ENCODE measurements at places on chromosomes 6 and 20.

GRCh38 chr6:13924146-13924948, 405 bp upstream of the RNF182 start:
- DNase-seq: no peak

DNA sequence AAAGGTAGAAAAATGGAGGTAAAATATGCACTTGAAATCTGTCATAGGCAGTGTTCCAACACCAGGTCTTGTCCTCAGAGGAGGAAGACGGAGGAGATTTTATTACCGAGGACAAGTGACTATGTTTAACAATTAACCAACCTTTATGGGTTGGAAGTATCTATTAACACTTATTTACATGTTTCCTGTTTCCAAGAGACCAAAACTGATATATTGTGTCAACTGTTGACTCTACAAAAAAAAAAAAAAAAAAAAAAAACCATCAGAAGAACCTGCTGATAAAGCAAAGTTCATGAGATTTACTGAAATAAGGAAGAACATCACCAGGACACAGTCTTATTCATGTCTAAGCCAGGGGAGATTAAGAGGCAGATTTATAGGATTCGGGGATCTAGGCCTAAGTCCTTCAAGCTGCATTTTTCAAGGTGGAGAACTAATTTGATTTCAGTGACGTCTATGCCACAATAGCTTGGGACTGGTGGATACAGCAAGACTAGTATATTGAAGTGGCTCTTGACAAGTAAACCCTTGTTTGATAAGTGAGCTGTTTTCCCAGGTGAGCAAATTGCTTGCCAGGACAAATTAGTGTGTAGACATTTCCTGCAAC, 126.6 kb upstream of the NAA20 start:
- DNase-seq: no peak

- no peak for DNase-seq
Measured at GRCh38 chr6:24504287-24504648, 9.5 kb downstream of the ALDH5A1 start.

GRCh38 chr20:24908642-24909041, 40.4 kb upstream of the CST7 start:
- no peak for DNase-seq

DNA sequence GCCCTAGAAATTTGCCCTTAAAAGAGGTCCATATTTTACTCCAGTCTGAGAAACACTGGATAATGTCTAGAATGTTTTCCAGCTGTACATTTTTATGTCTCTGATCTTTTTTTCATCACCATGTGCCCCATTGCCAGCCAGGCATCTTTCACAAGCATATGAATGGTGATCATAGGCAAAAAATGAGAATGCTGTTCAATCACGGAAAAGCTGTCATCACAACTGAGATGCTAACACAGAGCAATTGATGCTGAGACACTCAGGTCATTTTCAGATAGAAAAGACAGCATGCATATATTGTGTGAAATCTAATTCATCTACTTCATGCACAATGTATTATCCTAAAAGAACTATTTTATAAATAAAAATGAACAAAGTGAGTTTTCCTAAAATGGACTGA, 41.6 kb downstream of the CGA start:
- DNase-seq: no peak

DNA sequence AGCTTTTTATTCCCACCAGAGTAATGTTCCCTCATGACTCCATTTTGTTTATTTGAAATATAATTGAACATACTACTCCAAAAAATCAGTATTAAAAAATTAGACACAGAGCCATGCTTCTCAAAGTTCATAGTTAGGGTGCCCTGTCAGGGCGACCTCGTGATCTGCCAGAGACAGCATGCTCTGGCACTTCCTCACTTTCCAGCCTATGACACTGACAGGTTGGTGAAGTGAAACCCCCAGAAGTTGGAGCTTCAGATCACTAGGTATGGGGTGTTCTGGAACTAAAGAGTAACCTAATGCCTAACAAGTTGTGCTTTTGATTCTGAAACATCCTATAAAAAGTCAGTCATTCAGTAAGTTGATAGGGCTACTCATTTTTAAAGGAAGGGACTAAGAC, 93.0 kb downstream of the TBC1D7 start:
- no peak for DNase-seq

- DNase-seq: no peak
Measured at GRCh38 chr20:51036827-51037531, 14.1 kb upstream of the KCNG1 start.

GRCh38 chr20:59414936-59415623, 114.7 kb downstream of the EDN3 start:
- no peak for DNase-seq

DNA sequence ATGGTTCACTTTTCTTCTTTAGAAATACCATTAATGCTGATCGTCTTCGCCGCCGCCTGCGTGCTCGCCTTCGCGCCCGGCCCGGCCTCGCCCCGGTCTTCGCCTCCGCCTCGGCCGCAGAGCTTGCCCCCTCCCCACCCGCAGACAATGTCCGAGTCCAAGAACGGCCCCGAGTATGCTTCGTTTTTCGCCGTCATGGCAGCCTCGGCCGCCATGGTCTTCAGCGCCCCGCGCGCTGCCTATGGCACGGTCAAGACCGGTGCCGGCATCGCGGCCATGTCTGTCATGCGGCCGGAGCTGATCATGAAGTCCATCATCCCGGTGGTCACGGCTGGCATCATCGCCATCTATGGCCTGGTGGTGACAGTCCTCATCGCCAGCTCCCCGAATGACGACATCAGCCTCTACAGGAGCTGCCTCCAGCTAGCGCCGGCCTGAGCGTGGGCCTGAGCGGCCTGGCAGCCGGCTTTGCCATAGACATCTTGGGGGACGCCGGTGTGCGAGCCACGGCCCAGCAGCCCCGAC, 4.8 kb upstream of the PRPH2 start:
- no peak for DNase-seq

DNA sequence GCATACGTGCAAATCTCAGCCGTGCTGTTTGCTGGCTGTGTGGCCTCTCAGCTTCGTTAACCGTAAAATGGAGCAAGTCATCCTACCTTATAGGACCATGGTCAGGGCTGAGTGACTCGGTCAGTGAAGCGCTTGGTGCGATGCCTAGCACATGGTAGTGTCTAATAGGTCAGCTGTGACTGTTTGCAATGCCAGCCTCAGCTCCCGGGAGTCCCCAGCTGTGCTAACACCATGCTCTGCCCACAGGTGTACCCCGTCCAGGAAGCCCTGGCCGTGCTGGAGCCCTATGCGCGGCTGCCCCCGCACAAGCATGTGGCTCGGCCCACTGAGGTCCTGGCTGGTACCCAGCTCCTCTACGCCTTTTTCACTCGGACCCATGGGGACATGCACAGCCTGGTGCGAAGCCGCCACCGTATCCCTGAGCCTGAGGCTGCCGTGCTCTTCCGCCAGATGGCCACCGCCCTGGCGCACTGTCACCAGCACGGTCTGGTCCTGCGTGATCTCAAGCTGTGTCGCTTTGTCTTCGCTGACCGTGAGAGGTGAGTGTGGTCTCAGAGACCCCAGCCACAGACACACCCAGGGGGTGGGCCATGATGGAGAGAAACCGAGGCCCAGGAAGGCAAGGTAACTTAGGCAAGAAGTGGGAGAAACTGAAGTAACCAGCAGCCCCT, 10.6 kb downstream of the TRIB3 start:
- no peak for DNase-seq

- no peak for DNase-seq
Measured at GRCh38 chr6:57177545-57178265, 5.6 kb downstream of the BAG2 start.

DNA sequence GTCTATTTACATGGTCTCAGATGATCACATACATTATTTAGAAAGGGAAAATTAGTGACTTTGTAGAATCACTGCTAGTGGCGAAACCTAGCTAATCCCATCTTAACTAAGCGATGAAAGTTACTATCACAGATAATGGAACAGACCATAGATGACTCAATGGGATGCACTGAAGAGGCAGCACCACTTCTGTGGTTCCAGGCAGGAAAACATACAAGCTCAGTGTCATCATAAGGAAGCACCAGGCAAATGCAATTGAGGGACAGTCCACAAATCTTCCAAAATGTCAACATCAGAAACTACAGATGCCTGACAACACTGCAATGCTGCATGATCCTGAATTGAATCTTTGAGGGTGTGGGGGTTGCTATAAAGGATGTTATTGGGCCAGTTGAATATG, 15.9 kb upstream of the SNAI1 start:
- DNase-seq: no peak

DNA sequence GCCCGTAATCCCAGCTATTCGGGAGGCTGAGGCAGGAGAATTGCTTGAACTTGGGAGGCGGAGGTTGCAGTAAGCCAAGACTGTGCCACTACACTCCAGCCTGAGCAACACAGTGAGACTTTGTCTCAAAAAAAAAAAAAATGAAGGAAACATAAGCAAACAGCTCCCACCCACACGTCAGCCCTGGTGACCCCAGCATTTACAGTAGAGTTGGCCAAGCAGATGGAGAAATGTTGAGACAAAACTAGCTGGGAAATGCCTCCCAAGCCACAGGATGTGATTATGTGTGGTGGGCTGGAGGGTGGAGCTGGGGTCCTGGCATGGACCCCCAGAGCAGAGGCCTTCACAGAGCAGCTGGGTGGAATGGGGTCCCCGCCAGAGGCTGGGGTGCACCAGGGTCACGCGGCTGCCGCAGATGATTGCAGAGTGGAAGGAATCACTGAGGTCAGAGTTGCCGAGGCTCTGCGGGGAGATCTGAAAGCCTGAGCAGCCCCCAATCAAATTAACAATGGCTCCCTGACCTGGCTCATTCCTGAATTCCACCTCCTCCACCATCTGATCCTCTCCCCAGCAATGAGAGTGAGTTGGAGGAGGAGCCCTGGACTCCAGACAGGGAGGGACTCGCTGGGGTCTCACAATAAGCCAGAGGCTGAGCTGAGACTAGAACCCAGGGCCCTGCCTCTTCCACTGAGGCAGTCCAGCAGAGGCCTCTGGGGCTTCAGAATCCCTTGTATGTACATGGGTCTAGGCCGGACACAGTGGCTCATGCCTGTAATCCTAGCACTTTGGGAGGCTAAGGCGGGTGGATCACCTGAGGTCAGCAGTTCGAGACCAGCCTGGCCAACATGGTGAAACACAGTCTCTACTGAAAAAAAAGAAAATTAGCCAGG, 34.7 kb upstream of the TGM2 start:
- DNase-seq: no peak

GRCh38 chr6:13439644-13440043, 47.8 kb downstream of the GFOD1 start:
- DNase-seq: no peak

GRCh38 chr6:96727144-96727543, 110.1 kb downstream of the GPR63 start:
- DNase-seq: no peak

GRCh38 chr20:1171461-1172093, 13.2 kb downstream of the TMEM74B start:
- no peak for DNase-seq

DNA sequence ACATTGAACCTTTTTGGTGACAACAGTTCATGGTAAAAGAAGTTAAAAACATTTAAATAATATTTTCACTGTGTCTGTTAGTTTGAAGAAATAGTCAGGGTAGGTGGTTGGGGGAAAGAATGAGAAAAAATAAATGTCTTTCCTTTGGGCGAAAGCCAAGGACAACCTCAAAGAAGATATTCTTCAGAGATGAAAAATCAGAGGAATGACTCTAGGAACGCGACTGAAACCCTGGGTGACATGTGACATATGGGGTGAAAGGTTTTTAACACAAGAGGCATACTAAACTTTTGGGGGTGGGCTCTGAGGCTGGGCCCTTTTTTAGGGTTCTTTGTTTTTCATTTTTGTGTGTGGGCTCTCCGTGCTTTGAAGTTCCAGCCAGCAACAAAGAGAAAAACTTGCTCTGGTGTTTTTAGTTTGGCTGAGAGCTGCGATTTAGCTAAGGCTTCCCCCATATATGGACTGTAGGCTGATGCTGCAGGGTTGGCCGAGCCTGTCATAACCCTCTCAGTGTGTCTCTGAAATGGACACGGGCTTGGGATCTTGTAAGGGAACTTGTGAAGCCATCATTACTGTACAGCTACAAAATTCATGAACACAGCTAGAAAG, 610.1 kb upstream of the ARID1B start:
- DNase-seq: no peak

GRCh38 chr6:156169371-156169770, 607.8 kb upstream of the ARID1B start:
- DNase-seq: no peak

- DNase-seq: no peak
Measured at GRCh38 chr6:8507286-8507685, 71.9 kb upstream of the SLC35B3 start.

DNA sequence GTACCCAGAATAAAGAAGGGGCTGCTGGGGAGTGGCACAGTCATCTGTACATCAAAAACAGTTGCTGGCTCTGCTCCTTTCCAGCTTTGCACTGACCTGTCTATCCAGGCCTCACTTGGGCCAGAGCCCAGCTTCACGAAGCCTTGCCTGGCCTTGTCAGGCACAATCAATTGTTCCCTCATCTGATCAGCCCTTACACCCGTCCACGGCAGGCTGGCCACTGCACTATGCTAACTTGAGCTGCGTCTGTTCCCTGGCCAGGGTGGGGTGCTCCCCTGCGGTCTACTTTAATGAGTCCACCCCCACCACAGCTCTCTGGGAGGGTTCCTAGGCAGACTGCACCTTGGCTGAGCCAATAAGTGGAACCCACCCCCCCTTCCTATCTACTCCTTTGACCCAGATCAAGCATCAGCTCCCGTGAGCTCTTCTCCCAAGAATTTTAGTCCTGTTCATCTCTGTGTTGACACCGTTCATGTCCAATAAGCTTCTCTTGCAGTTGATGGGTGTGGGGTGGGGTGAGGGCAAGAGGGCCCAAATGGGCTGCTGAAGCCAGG, 74.3 kb upstream of the MLN start:
- DNase-seq: no peak

DNA sequence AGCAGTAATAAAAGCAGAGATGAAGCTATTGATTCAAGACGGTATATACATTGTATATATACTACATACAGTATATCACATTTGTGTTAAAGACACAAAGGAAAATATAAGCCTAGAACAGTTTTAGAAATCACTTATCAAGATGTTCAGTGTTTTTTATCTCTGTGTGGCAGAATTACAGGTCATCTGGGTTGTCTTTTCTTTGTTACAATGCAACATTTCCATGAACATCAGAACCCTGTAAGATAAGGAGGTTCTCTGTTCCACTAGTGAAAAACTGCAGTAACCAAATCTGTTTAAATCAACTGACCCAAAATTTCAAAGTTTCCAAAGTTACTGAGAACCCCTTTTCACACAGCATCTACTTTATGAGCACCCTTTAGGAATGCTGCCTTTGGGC, 42.2 kb downstream of the B4GALT5 start:
- no peak for DNase-seq

- no peak for DNase-seq
Measured at GRCh38 chr6:75602246-75603105, 796 bp downstream of the SENP6 start.

- DNase-seq: no peak
Measured at GRCh38 chr20:41173161-41173721, 35.9 kb downstream of the PLCG1 start.

- DNase-seq: no peak
Measured at GRCh38 chr20:20411836-20412235, 43.9 kb downstream of the INSM1 start.

- no peak for DNase-seq
Measured at GRCh38 chr6:31272836-31273626, 1.1 kb upstream of the HLA-C start.

All from AG04449 (cell line).